NCI-H2227 treated with DMSO at 0.1 percent for 48 hours (cell line): ENCODE measurements at places on chromosomes 4 and X.

GRCh38 chrX:120499301-120500072, 30.4 kb upstream of the LAMP2 start:
- DNase-seq = no peak

GRCh38 chrX:68694435-68695205, 47.2 kb downstream of the STARD8 start:
- no peak for DNase-seq

- no peak for DNase-seq
Observed at GRCh38 chr4:169060391-169061091, 50.5 kb upstream of the CBR4 start.

GRCh38 chrX:68284281-68284904, 148.9 kb downstream of the OPHN1 start:
- no peak for DNase-seq

DNA sequence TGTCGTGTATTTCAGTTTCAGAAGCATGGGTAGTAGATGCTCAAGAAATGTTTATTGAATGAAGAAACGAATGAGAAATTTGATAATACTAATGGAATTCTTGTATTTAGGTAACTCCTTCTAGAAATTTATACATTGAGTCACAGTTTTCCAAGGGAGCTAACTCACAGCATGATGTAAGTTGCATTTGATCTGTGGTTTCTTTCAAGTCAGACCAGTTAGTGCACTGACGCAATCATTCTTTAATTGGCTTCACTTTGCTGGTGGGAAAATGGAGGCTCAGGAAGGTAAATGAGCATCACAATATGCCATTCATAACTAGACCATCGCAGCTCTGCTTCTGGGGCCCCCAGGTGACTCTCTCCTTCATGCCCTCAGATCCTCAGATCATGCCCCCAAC, 17.3 kb upstream of the CWH43 start:
- no peak for DNase-seq

DNA sequence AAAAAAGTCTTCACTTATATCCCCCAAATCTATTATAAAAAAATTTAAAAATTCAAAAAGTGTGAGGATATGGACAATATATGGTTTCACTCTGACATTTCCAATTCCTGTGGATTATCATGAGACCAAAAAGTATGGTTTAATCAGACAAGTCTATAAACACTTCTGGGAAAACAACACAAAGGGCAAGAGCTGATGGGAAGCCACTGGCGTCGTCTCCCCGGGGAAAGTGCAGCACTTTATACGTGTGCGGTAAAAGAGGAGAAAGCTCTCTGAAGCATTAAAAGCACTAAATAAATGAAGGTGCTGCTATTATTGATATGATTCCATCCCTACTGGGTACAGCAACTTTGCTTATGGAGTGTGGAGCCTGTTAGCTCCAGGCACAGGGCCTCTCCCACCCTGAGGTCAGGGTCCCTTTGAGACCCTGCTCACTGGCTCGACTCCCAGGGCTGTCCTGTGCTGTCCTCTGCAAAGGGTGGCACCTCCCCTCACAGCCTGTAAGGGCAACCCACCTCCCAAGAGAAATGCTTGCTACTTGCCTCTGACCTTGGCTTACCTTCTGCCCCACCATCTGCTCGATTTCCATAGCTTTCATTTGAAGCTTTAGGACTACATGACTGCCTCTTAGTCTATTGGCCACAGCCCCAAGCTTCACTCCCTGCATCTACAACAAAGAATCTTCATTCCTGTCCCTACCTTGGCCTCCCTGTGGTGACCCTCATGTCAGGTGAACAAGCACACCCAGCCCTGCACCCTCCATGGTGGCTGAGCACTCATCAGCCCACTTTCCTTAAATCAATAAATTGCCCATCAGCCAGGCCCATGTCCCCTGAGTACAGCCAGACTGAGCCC, 248.6 kb downstream of the HNRNPD start:
- no peak for DNase-seq

DNA sequence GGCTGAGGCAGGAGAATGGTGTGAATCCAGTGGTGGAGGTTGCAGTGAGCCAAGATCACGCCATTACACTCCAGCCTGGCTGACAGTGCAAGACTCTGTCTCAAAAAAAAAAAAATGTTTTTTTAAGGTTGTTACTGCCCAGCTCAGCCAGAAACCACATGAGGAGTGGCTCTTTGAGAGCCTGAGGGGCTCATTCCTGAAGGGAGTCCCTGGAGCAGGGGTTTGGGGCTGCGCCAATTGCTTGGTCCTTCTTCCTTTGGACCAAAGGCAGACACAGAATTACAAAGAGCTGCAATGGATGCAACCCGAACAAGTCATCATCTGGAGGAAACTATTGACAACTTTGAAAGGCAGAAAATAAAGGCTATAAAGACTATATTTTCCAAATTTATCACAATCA, 60.6 kb upstream of the WWC2 start:
- DNase-seq = no peak

DNA sequence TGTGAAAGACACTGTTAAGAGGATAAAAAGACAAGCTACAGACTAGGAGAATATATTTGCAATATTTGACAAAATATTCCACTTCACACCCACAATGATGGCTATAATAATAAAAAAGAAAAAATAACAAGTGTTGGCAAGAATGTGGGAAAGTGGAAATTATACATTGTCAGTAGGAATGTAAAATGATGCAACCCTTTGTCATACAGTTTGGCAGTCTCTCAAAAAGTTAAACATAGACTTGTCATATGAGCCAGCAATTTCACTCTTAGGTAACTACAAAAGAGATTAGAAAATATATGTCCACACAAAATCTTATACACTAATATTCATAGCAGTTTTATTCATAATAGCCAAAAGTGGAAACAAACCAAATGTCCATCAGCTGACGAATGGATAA, 5.2 kb upstream of the RADX start:
- DNase-seq = no peak

GRCh38 chrX:85504381-85504780, 124.9 kb upstream of the POF1B start:
- no peak for DNase-seq

- peak; percentile 11 for DNase-seq
Observed at GRCh38 chr4:151325111-151325948, at the start of gene SH3D19. SH3D19 (minus strand) TSS chr4:151325605; CDS start chr4:151325352, 253 bp downstream.

DNA sequence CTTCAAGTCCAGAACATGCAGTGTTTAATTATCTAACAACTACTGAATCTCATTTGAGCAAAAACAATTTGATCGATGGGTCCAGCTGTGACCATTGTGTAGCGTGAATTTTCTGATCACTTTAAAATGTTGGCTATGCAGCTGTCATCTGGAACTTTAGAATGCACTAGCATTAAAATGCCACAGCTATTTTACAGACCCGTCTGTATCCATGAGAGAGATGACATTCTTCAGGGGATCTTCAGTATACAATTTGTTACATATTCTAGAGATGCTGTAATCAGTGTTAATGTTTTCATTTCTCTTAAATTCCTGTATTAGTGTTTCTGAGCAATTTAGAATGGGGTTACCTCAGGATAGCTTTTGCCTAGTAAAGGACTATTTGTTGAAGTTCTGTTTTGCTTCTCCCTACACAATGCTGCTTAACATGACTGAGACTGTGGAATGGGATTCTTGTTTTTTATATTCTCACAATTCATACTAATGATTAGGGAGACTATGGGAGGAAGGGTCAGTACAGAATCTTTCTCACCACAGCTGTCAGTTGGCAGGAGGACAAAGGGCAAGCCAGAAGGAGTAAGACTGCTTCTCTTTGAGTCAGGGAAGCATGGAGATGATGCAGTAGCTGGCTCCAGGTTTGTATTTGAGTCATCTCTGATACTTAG, 13.2 kb upstream of the CTSO start:
- no peak for DNase-seq

GRCh38 chrX:18885328-18886004, 98.4 kb downstream of the PHKA2 start:
- DNase-seq = no peak

- DNase-seq = no peak
Observed at GRCh38 chr4:81845273-81845672, 373.6 kb upstream of the RASGEF1B start.

GRCh38 chrX:151386838-151387459, 10.1 kb upstream of the VMA21 start:
- DNase-seq = no peak

- DNase-seq = peak; percentile 67
Observed at GRCh38 chrX:119512146-119512800, 44.0 kb downstream of the SLC25A5 start.

DNA sequence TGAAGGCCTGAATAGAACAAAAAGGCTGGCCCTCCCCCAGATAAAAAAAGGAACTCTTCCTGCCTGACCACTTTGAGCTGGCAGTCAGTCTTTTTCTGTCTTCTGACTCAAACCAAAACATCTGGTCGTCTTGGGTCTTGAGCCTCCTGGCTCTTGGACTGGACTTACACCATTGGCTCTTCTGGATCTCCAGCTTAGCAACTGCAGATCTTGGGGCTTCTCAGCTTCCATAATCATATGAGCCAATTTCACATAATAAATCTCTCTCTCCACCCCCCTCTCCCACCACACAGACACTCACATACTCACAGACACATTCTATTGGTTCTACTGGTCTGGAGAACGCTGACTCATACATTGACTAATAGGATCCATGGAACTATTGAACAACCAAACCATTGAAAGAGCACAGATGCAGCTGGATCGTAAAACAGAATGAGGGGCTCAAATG, 15.6 kb upstream of the CWH43 start:
- no peak for DNase-seq

DNA sequence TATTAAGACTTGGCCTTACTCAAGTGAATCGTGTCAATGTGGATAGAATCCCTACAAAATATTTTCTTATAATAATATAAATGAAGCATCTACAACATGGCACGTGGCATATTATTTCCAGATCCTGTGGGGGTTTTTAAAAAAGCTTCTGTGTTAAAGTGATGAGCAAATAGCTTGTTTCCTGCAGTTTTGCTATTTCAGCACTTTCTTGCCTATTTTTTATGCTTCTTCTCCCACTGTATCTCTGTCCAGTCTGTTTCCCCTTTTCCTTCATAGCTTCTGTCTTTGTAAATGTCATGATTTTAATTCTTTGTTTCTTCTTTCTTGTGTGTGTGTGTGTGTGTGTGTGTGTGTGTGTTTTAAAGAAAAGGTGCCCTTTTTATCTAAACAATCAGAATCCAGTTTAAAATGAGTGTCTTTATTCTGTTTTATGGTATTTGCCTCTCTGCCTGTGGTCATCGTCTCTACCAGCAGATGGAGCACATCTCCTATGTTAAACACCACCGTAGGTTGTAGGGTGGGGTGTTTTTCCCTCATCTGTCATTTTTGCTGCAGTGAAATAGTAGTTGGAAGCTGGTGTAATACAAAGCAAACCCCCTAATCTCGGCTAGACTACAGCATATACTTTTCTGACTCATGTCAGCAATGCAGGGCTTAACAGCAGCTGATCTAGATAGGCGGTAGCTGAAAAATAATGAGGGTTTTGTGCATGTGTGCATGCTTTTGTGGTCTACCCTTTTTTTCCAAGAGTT, 33.1 kb downstream of the FTHL17 start:
- DNase-seq = no peak

GRCh38 chrX:30308263-30309138, 689 bp downstream of the NR0B1 start:
- no peak for DNase-seq

GRCh38 chrX:122666601-122667000, 517.5 kb upstream of the GRIA3 start:
- DNase-seq = no peak

GRCh38 chr4:85520765-85521749, 46.1 kb downstream of the ARHGAP24 start:
- no peak for DNase-seq

DNA sequence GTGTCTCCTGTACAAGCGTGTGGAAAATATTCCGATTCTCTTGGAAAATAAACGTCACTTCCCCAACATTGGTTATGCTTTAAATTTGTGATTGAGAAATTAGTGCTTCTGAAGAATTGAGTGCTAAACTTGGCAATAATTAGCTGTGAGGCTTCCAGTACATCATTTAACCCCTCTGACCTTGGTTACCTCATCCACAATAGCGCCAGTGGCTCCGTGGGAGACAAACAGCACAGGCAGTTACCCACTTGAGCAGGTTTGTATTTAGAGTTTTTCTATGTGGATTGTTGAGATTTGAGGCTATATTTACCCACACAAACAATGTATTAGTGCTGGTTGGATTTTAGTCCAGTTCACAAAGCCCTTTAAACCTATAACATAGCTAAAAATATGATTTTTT, 476.5 kb downstream of the NKX6-1 start:
- no peak for DNase-seq

DNA sequence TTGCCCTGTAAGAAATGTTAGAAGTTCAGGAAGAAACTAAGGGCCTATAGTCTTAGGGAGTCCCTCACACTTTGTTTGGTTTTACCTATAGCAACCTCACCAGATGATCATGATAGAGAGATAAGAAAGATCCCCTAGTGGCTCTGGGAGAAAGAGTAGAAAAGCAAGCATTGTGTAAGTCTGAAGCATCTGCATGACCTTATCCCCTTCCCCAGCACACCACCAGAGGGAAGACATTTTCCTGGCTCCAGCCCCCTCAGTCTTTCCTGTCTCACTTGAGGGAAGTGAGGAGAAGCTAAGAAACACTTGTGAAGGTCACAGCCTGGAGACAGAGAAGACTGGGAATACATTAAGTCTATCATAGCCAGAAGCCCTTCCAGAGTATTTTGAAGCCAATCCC, 154.0 kb downstream of the EVC2 start:
- DNase-seq = no peak

GRCh38 chr4:102574317-102574716, 73.2 kb downstream of the NFKB1 start:
- no peak for DNase-seq

DNA sequence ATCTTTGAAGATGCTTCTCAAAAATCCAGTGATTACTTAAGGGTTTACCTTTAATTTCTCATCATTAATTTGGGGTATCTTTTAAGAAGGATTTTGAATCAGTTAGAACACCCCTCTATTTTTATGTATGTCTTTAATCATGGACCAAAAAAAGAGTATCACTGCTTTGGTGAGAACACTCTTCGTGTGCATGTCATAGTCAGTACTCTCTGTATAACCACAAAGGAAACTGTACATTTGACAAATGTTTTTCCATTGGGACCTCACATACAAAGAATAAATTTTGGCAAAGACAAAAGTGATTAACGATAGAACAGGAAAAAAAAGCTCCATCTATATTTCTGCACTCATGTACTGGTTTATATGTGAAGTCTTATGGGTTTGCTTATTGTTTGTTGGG, 31.3 kb downstream of the FAM241A start:
- DNase-seq = no peak

DNA sequence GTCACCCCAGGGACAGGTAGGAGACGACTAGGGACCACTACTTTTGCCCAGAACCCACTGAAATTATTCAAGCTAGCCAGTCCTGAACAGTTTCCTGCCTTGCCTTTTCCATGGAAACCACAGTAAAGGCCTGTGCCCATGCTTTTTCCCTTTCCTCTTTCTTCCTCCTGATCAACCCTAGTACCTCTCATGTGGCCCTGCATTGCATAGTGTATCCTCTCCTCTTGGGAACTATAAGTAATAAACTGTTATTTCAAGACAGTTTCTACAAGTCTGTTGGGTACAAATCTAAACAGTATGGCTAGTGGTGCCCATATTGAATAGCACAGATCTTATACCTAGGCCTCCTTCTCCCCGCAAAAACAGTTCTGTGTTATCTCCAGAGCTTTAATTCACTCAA, 14.5 kb downstream of the CISD2 start:
- no peak for DNase-seq
